AG10803 (cell line): ENCODE measurements at places on chromosomes 4 and X.

DNA sequence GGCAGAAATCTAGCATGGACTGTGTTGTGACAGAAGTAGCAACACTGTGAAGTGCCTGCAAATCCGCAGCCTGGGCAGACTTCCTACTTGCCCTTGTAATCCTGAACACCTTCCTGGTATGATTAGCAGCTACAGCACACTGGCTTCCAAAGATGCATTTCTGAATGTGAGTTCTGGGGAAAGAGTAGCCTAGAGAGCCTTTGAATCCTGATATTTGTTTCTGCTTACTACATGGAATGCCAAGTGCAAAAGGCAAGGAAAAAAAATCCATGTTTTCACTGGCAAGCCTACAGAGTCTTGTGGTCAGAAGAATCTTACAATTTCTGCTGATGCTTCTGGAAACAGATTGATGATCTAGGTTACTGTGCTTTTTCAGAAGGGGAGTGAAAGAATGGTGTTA lies 223.7 kb downstream of the COL25A1 start:
- peak; percentile 91 for DNase-seq

DNA sequence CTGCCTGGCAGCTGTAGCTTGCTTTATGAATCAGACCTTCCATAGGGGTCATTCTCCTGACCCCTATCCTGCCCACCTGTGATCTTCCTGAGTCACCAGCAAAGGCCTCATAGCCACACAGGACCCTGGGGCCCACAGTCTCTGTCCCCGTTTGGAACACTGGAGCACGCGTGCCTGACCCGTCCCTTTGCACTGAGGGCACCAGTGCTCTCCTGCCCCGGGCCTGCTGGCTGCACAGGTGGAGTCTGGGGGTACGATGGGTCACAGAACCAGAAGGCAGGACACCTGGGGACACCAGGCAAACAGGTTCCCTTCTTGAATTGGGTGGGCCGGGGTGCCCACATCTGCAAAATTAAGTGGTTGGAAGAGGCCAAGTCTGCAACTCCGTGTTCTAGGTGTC lies 97.2 kb downstream of the CPZ start:
- no peak for DNase-seq

DNA sequence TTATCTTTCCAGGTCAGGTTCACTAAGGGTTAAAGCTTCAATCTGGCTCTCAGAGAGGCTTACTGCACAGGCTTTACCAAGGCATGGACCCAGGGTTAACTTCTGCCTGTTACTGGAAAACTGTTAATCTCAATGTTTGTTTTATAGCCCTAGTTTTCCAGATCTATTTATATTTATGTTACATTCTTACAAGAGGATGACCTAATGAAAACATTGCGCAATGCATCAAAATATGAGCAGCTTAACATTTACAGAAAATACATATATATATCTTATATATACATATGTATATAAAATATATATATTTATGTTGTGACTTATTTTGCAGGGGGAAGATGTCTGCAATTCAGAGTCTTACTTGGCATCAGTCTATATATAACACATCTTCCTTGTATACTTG lies 112.3 kb downstream of the PCDH19 start:
- DNase-seq = no peak

- peak; percentile 26 for DNase-seq
Observed at GRCh38 chr4:144342949-144343760, 202.6 kb upstream of the GYPA start.

GRCh38 chr4:80340036-80340435 lies 4.5 kb downstream of the CFAP299 start:
- peak; percentile 43 for DNase-seq

- no peak for DNase-seq
Observed at GRCh38 chrX:7059214-7059838, 88.2 kb upstream of the STS start.

GRCh38 chr4:1400191-1400805 lies 5.9 kb downstream of the NKX1-1 start:
- no peak for DNase-seq

- no peak for DNase-seq
Observed at GRCh38 chr4:47990145-47990544, 26.3 kb downstream of the CNGA1 start.

DNA sequence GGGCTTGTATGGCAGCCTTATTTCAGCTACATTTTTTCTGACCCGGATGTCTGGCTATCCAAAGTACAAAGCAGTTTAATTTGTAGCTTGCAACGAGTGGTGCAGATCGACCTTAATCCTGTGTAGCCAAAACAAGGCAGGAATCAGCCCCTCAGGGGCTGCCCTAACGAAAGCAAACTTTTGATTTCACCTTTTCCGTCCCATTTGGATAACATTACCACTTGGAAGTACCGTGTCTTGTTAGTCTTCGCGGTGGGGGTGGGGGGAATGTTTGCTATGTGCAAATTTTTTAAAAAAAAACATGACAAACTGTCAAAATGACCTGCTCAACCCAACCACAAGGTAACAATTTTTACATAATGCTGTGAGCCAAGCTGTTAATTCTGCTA lies 766 bp upstream of the DNAJB14 start:
- no peak for DNase-seq

GRCh38 chr4:94634271-94634670 lies 123.5 kb upstream of the BMPR1B start:
- DNase-seq = peak; percentile 84

- DNase-seq = no peak
Observed at GRCh38 chr4:164526933-164527583, 226.9 kb upstream of the SMIM31 start.

DNA sequence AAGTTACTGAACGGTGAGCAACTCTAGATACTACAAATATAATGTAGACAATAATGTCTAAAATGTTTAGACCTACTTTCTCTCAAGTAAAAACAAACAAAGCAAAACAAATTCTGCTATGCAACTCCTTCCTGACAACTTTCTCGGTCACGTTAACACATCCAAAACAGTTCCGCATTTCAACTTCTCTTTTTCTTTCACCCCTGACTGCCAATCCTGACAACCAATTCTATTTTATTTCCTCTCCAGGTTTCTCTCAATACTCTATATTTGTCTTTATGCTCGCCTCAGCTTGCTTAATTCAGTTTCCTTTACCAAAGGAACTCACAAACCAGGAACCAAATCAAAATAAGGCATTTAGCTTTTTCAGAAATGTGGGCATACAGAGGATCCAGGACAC lies 513.0 kb downstream of the FSTL5 start:
- no peak for DNase-seq

DNA sequence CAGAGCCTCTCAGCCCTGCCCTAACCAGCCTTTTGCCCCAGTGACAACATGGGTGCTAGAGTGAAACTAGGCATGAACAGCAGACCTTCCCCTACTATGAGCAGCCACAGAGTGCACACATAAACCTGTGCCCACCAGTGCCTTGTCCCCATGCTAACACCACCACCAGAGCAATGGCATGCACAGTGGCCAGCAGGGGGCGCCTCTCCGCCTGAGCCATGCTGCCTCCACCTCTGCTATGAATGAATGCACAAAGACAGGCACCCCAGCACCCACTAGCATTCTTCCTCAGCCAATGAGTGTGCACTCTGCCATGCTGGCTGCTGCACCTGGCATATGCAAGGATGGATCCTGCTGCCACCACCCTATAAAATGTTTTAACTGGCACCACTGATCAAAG lies 286.9 kb upstream of the FGF16 start:
- no peak for DNase-seq

DNA sequence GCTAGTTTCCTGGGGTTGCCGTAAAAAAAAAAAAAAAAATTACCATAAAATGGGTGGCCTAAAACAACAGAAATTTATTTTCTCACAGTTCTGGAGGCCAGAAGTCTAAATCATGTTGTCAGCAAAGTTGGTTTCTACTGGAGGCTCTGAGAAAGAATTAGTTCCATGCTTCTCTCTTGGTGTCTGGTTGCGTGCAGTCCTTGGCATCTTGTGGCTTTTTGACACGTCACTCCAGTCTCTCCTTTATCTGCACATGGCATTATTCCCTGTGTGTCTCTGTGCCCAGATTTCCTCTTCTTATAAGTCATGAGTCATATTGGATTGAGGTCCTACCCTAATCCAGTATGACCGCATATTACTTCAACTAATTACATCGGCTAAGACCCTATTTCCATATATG lies 38.7 kb downstream of the SPATA4 start:
- DNase-seq = peak; percentile 96

- no peak for DNase-seq
Observed at GRCh38 chr4:171674781-171675180, 138.4 kb upstream of the GALNTL6 start.

DNA sequence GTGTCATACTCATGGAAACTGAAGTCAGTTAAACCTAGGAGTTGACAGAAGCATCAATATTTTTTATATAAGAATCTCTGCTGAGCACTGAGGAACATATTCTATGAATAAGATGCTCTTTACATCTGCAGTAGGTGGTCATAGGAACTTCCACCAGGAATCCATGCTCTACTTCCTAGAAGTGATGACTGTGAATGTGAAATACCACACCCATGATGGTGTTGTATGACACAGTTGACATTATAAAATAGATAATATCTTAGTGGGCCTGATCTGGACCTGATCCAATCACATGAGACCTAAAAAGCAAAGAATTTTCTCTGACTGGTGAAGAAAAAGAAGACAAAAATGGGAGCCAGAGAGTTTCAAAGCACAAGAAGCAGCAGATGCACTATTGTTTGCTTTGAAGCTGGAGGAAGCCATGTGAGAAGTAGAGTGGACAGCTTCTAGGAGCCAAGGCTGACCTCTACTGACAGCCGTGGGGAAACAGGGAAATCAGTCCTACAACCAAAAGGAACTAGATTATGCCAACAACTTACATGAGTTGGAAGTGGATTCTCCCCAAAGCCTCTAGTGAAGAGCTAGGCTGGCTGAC lies 68.6 kb upstream of the HS3ST1 start:
- no peak for DNase-seq

- peak; percentile 58 for DNase-seq
Observed at GRCh38 chrX:12988797-12989196, 13.9 kb downstream of the TMSB4X start.

GRCh38 chrX:23932046-23932445 lies 24.2 kb downstream of the CXorf58 start:
- no peak for DNase-seq

- peak; percentile 40 for DNase-seq
Observed at GRCh38 chrX:51420610-51421009, 75.8 kb downstream of the NUDT11 start.

GRCh38 chrX:154431341-154431740 lies 2.9 kb downstream of the ATP6AP1 start:
- no peak for DNase-seq

DNA sequence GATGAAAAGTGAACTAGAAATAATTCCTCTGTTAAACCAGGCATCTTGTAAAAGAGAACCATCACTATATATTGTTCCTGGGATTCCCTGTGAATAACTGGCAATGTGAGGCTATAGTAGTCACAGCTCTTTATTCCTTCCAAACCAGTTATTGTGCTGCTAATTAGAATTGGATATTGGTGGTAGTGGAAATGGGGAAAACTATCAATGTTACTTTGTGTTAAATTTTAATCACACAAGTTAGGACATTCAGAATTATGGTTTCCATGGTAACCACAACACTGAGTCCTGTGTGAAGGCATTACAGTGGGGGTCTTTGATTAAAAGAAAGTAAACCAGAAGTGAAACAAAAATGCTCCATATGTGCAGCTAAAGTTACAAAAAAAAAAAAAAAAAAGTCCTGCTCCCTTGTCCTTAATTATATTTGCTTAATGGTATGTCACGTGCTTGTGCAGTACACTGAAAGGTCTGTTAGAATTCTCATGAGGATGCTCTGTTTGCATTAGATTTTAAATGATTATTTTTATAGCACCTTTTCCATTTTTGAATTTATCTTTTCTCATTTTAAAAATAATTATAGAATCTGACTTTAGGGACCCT lies 200.4 kb downstream of the ADGRL3 start:
- no peak for DNase-seq

DNA sequence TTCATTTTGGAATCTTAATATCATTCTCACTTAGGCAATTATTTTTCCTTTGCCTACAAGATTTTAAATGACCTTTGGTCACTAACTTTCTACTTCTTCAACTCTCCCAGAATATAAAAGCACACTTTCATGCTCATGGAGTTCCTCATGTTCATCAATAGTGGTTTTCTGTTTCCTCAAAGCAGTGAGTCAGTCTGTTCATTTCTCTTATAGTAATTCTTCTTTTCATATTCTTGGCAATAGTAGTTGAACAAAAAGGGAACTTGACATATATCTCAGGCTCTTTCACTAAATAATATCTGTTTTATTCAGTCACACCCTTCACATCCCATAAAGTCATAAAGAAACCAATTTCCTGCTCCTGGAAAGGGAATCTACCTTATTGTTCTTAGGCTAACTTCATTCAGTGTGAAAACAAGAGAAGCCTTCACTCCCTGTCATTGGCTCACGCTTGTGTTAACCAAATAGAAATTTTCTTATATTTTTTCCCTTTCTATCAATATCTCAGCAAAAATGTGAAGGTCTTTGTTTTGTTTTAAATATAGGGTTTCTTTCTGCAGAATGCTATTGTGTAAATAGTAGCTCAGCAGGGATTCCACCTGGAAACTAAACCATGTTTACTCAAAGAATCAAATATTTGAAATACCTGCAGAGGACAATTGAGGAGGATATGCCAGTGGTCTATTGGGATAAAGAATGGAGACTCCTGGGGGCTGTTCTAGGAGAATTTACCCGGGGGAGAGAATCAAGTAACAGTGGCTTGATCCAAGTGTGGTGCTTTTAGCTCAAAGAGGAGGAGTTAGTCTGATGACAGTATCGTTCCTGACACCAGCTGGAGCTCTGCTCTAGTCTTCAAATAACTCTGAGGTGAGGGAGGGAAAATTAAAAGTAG lies 13.4 kb upstream of the TNIP3 start:
- no peak for DNase-seq
